ENCODE measurements at places on chromosomes 3 and 15. TPM values are rescaled to one million over a fixed set of nuclear protein-coding genes. Genes with fewer than 3 reads are reported as not detected.

DNA sequence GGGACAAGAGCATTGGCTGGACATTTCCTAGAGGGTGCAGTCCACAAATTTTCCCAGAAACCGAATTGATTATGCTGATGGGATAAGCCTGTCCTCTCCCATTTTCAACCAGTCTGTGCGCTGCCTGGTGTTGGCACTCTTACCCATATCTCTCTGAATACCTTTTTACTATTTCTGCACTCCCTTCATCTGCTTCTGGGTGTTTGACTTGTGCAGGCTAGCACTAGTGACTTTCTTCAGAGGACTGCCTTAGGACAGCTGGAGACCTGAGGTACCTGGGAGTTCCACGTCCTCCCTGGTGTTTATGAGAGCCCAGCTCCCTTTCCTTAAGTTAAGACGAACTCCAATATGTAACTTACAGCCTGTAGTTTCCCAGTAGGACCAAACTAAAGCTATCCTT is 50.2 kb downstream of the RBMS3 start:
- H3K4me3 ChIP-seq: no peak overlapping the region
- H3K27ac ChIP-seq: no peak overlapping the region
- H3K36me3 ChIP-seq: no peaks in the 10 kb centered on the region
- no peaks in the 10 kb centered on the region for H3K4me1 ChIP-seq
- DNase-seq: no peak

GRCh38 chr3:186929186-186929585 is 1.1 kb upstream of the ST6GAL1 start:
- H3K27me3 ChIP-seq: no peaks in the 10 kb centered on the region
- H3K4me1 ChIP-seq: peaks cover 30% of the 10 kb centered on the region
- no peak for DNase-seq
- peaks cover 11% of the 10 kb centered on the region for H3K36me3 ChIP-seq
- no peak overlapping the region for H3K27ac ChIP-seq

GRCh38 chr15:90807786-90808086 is 60.7 kb upstream of the FURIN start:
- no peak overlapping the region for H3K27ac ChIP-seq
- H3K4me1 ChIP-seq: peaks cover 7% of the 10 kb centered on the region
- peaks cover 10% of the 10 kb centered on the region for H3K36me3 ChIP-seq
- H3K4me3 ChIP-seq: no peak overlapping the region
- H3K27me3 ChIP-seq: no peaks in the 10 kb centered on the region

DNA sequence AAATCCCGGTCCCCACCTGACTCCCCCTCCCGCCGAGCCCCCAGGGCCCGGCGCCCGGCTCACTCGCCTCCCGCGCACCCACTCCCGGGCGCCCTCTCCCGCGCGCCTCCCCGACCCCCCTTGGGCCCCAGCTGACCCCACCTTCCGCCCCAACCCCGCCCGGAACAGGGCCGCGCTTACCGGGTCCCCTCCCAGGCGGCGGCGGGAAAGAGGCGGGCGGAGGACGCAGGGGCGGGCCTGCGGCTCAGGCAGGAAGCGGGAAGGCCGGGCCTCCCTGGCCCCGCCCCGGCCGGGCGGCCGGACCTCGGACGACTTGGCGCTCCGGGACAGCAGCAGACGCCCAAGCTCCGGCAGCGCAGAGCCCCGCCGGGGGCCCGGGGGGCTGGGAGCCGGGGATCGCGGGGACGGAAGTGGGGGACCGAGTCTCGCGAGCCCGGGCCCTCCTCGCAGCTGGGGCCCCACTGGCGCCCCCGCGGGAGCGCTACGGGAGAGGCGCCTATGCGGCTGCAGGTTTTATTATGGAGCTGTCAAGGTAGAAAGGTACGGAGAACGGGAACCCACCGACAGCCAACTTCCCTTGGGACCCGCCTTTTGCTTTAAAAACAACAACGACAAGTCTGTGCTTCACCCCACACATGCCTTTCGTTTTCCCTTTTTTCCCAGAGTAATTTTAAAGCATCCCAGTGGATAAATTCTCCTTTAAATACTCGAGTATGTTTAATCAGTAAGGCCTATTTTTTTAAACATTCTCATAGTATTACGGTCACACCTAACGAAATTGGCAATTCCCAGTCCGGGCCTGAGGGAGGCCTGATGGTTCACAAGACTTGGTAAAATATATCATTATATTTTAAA is at the start of gene SLC41A3:
TSS of gene SLC41A3 (minus strand) at position 212 of the 855 bp plus-strand sequence. CDS start 15,905 bp downstream, outside the sequence.
- H3K4me1 ChIP-seq: peaks cover 28% of the 10 kb centered on the region
- H3K27ac ChIP-seq: peak within 1 kb of the TSS; percentile 72
- H3K27me3 ChIP-seq: no peaks in the 10 kb centered on the region
- H3K4me3 ChIP-seq: peak within 1 kb of the TSS; percentile 70
- peak; percentile 74 for DNase-seq

DNA sequence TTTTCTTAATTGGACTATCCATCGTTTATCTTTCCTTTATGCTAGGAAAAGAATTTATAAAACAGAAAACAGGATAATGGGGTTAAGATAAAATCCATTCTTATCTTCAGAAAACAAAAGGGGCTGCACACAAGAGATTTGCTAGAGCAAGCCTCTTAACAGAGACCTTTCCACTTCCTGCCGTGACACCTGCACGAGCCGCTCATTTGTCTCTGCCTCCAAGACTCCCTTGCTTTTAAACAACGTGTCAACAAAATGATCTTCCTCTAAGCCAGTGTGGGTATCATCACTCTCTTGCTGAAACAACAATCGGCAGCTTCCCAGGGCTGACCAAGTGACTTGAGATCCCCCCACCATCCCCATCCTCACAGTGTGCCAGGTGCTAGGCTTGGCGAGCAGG is 33.1 kb downstream of the GABRB3 start:
- no peak for DNase-seq
- H3K4me1 ChIP-seq: no peaks in the 10 kb centered on the region
- no peak overlapping the region for H3K27ac ChIP-seq
- no peaks in the 10 kb centered on the region for H3K36me3 ChIP-seq

DNA sequence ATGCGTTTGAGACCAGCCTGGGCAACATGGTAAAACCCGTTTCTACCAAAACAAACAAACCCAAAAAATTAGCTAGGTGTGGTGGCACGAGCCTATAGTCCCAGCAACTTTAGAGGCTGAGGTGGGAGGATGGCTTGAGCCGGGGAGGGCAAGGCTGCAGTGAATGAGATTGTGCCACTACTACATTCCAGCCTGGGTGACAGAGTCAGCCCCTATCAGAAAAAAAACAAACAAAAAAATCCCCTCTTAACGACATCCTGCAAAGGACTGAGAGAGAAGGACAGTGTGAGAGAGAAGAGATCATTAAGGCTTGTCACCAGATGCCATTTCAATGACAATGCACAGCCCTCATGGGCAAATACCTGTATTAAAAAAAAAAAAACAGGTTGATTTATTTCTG is 266.7 kb upstream of the ATP10A start:
- H3K4me3 ChIP-seq: no peak overlapping the region
- H3K4me1 ChIP-seq: no peaks in the 10 kb centered on the region
- H3K27ac ChIP-seq: no peak overlapping the region
- DNase-seq: no peak
- H3K27me3 ChIP-seq: peaks cover 10% of the 10 kb centered on the region
- H3K36me3 ChIP-seq: no peaks in the 10 kb centered on the region

- no peaks in the 10 kb centered on the region for H3K27me3 ChIP-seq
- H3K36me3 ChIP-seq: no peaks in the 10 kb centered on the region
- H3K4me3 ChIP-seq: no peak overlapping the region
Observed at GRCh38 chr3:191915712-191916111, 454.7 kb downstream of the PYDC2 start.

GRCh38 chr3:52779011-52779836 is 1.8 kb downstream of the ITIH1 start:
- no peaks in the 10 kb centered on the region for H3K36me3 ChIP-seq
- H3K27me3 ChIP-seq: no peaks in the 10 kb centered on the region
- H3K4me1 ChIP-seq: no peaks in the 10 kb centered on the region
- H3K4me3 ChIP-seq: no peak overlapping the region

DNA sequence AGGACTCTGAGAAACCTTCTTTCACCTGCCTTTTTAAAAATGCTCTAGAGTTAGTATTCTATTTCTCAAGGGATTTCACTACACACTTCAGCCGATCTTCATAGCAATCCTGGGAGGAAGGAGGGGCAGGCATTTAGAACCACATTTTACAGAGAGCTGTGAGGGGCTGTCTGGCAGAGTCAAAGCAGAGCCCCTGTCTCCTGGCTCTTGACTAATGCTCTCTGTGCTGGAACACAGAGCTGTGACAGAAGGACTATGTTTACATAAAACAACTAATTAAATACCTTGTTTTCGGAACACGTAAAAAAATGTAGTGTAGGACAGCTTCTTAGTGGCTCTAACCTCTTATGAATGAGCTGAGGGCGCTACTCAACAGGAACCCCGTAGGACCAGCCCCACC is 7.6 kb upstream of the SPTBN5 start:
- H3K27ac ChIP-seq: no peak overlapping the region
- H3K36me3 ChIP-seq: peaks cover 18% of the 10 kb centered on the region

DNA sequence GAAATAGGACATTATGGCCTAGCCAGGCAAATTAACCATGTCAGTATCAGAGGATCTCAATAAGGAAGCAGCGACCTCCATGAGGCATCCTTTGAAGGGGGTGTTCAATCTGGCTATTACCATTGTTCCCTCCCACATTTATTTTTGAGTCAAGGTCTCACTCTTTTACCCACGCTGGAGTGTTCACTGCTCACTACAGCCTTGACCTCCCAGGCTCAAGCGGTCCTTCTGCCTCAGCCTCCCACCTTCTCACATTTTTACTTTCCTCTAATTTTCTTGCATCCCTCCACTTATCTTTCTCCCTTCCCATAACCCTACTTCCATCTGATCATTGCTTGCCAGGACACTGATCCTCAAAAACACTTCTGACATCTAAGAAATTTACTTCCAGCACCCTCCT is 654.0 kb upstream of the NR2F2 start:
- no peaks in the 10 kb centered on the region for H3K27me3 ChIP-seq
- H3K4me3 ChIP-seq: no peak overlapping the region

GRCh38 chr15:81023483-81024264 is 23.0 kb downstream of the TLNRD1 start:
- DNase-seq: peak; percentile 51
- H3K27ac ChIP-seq: no peak overlapping the region
- H3K36me3 ChIP-seq: no peaks in the 10 kb centered on the region
- H3K4me3 ChIP-seq: no peak overlapping the region

DNA sequence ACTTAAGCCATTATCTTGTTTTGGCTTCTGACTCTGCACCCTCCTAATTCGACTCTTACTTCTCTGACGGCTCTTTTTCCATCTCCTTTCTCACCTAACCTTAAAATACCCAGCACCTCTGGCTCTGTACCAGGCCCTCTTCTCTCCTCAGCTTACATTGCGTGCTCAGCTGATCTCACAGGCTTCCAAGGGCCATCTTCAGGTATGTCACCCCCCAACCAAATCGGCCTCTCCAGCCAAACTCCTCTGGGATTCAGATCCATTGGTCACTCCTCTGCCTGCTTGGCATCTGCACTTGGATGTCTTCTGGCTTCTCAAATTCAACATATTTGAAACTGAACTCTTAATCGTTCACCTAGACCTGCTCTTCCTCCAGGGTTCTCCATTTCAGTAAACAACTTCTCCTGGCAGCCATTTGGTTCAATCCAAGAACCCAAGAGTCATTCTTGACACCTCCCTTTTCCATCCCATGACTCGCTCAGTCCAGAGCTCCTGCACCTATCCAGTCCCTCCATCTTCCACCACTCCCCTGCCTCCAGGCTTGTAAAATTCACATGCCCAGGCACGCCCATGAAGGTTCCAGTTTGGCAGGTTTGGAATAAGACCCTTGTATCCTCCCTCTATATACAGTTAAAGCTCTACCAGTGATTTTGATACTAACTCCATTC is 35.2 kb upstream of the SLC41A3 start:
- H3K4me1 ChIP-seq: no peaks in the 10 kb centered on the region
- H3K4me3 ChIP-seq: no peak overlapping the region
- no peaks in the 10 kb centered on the region for H3K27me3 ChIP-seq
- DNase-seq: no peak

GRCh38 chr3:186976837-186977750 is 46.8 kb downstream of the ST6GAL1 start:
- DNase-seq: no peak
- no peaks in the 10 kb centered on the region for H3K4me1 ChIP-seq
- H3K27me3 ChIP-seq: no peaks in the 10 kb centered on the region
- no peak overlapping the region for H3K27ac ChIP-seq

- DNase-seq: no peak
- H3K27me3 ChIP-seq: no peaks in the 10 kb centered on the region
Observed at GRCh38 chr15:79178594-79178993, 88.0 kb upstream of the RASGRF1 start.

- H3K36me3 ChIP-seq: no peaks in the 10 kb centered on the region
- peaks cover 5% of the 10 kb centered on the region for H3K4me1 ChIP-seq
- no peak overlapping the region for H3K4me3 ChIP-seq
- no peak overlapping the region for H3K27ac ChIP-seq
Observed at GRCh38 chr3:196168808-196169391, 42.3 kb downstream of the ZDHHC19 start.

The FBXO40 gene
- total RNA-seq: not detected

The SPSB4 gene
- not detected for total RNA-seq

The OSTN gene
- total RNA-seq: not detected

The MKRN3 gene
- total RNA-seq: 3.1 TPM

The CILP gene
- total RNA-seq: 0.31 TPM

The RTP4 gene
- 1.5 TPM for total RNA-seq
